Mucosa of gallbladder (tissue), 1 donor: ENCODE measurements at places on chromosomes 12 and 14.

- no peak for DNase-seq
These were observed 28.6 kb downstream of the ABCB9 start for GRCh38 chr12:122937622-122938091.

DNA sequence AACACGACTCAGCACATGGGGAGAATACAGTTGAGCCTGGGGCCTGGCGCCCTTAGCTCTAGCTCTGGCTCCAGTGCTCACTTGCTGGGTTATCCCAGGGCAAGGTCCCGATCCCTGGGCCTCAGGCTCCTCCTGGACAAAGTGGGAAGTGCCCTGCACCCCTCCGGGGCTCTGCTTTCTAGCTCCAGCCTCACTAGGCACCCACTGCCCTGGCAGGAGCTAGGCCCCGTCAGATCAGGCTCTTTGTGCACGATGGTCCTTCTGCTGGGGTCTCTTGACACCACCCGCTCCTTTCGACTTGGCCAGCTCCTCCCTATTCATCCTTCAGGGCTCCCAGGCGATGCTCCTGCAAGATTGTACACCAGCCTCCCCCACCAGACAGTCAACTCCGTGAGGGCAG lies 23.4 kb downstream of the NCKAP5L start:
- DNase-seq: no peak

- DNase-seq: no peak
These were observed 5.9 kb downstream of the ITGB7 start for GRCh38 chr12:53201177-53201541.

DNA sequence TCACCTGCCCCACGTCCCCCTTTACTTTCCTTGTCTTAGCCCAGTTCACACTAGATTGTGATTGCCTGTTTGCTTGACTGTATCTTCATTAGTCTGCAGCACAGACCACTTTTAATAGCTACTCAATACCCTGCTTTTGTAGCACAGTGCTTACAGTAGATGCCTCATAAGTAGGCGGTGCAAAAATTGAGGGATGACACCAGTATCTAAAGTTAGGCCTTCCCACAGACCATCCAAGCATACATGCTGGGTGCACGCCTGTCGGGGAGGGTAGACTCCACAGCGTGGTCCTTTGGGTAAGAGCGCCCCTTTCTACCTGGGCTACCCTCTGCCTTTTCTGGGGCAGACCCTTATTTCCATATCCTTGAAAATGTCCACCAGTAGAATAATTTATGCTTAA lies 140.8 kb downstream of the GCH1 start:
- no peak for DNase-seq

DNA sequence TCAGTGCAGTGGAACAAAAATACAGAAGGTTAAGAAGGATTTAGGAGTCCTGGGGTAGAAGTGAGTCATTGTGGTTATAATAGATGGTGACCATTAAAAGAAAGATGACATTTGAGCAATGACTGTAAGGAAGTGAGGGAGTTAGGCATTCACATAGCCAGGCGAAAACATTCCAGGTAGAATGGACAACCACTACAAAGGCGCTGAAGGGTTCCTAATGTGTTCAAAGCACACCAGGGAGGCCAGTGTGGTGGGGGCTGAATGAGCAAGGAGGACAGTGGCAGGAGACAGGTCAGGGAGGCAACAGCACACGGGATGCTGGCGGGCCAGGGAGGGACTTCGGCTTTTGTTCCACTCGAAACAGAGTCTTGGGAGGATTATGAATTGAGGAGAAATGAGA lies 129.9 kb downstream of the NPAS3 start:
- no peak for DNase-seq

GRCh38 chr12:32926963-32927362 lies 30.4 kb upstream of the PKP2 start:
- no peak for DNase-seq

- peak; percentile 77 for DNase-seq
These were observed 39.1 kb upstream of the PNMA1 start for GRCh38 chr14:73753124-73753886.

GRCh38 chr12:46652692-46653091 lies 173.1 kb downstream of the SLC38A4 start:
- no peak for DNase-seq
